ENCODE measurements at places on chromosomes 2 and 18.

- no peak for DNase-seq
These were observed at the start of gene CCDC102B for GRCh38 chr18:68797871-68798270. Gene CCDC102B (plus strand): TSS chr18:68798080. CDS start chr18:68836764, 38,684 bp downstream.

GRCh38 chr2:145723872-145724271, 1204.0 kb upstream of the ZEB2 start:
- no peak for DNase-seq

GRCh38 chr2:169507698-169508097, 1.8 kb upstream of the KLHL41 start:
- DNase-seq: no peak

- DNase-seq: no peak
These were observed 40.7 kb downstream of the SLC39A10 start for GRCh38 chr2:195697681-195698220.

DNA sequence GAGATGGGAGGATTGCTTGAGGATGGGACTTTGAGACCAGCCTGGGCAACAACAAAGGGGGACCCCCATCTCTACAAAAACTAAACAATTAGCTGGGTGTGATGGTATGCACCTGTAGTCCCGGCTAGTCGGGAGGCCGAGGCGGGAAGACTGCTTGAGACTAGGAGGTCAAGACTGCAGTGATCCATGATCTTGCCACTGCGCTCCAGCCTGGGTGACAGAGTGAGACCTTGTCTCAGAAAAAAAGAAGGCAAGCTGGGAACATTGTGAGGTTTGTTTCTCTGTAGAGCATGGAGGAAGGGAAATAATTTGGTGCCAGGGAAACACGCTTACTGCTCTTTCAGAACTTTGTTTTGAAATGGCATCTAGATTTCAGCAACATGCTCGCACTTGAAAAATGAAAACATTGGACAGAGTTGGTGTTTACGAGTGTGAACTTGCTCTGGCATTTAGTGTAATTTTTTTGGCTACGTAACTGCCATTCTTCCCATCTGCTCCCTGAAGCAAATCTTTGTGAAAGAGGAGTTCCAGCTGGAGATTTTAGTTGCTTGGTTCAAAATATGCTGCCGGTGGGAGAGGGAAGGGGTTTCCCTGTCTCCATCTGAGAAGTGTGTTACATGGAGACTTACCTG, 125.6 kb upstream of the DLX2 start:
- DNase-seq: no peak

- DNase-seq: no peak
These were observed at the start of gene ASPRV1 for GRCh38 chr2:69961496-69961895. Gene ASPRV1 (minus strand): TSS chr2:69961631. CDS start chr2:69961436, 195 bp downstream.

GRCh38 chr2:15092691-15093090, 460.2 kb downstream of the LRATD1 start:
- DNase-seq: no peak

DNA sequence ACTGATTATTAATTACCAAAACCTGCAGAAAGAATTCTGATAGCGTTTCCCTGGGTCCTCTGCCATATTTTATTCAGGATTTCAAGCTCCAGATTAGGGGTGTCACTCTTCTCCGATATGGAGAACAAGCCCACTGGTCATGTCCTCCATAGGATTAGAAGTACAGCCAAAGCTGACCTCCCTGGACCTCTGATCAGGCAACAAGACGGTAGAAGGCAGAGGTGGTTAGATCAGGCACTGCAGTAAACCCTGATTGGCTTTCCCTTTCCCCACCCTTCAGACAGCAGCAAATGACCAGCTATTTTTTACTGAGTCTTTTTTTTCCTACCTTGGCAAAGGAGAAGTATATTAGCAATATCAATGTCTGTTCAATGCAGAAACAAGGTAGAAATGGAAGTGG, 37.7 kb downstream of the SPC25 start:
- DNase-seq: no peak

GRCh38 chr2:197035002-197035401, 108.5 kb upstream of the PGAP1 start:
- DNase-seq: no peak

DNA sequence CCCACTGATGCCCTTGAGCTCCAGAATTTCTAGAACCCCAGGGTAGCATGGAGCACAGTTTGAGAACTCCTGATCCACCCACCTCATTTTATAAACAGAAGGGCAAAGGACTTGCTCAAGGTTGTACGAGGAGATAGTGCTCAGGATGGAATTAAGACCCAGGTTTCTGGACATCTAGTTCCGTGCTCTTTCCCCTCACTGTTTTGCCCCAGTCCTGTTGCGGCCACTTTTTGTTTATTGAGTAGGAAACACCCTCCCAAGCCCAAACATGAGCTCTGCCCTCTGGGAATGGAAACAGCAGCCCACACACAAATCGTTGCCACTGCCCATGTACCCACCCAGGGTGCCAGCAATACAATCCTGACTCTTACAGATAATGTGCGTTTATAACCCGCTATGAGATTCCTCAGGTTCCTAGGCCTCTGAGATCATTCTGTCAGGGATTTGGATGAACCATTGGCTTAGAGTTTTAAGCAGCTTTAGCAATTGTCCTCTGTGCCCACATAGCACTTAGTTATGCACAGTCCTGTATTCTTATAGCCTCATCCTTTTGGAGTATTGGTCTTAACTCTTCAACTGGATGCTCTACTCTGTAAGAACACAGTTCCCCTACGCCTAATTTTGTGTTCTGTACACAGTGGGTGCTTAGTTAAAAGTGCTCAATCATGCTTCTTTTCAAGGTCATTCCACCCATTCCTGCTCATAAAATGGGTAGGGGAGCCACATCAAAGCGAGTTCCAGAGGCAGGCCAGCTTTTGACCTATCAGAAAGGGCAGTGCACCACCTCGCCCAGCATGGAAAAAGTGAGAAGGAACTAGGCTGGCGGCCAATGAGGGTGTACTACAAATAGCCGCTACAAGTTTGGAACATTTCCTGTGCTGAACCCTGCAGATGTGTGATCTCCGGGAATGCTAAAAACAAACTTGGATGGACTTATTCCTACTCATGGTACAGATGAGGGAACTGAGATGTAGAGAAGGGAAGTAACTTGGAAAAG, 60.3 kb upstream of the IGFBP2 start:
- no peak for DNase-seq

- no peak for DNase-seq
These were observed at the start of gene ITGB6 for GRCh38 chr2:160199683-160200389. Gene ITGB6 (minus strand): TSS chr2:160200272. CDS start chr2:160200063, 209 bp downstream.

GRCh38 chr2:150374492-150374891, 113.0 kb downstream of the RND3 start:
- no peak for DNase-seq

DNA sequence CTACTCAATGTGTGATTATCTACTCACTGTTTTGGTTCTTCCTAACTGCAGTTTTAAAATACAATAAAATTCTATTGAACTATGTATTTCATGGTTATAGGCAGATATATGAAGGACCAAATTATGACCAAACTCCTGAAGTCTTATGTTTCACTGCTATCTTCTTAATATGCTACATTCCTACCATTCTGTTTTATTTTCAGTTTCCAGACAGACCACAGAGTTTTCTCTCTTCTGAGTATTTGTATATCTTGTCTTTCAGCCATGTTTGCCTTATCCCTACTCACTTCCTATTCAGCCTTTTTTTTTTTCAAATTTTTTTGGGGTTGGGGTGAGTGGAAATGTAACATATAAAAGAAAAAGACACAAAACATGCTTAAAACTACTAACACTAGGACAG, 6.3 kb downstream of the RFTN2 start:
- DNase-seq: no peak

- DNase-seq: no peak
These were observed 35.8 kb downstream of the SPOPL start for GRCh38 chr2:138537170-138537915.

DNA sequence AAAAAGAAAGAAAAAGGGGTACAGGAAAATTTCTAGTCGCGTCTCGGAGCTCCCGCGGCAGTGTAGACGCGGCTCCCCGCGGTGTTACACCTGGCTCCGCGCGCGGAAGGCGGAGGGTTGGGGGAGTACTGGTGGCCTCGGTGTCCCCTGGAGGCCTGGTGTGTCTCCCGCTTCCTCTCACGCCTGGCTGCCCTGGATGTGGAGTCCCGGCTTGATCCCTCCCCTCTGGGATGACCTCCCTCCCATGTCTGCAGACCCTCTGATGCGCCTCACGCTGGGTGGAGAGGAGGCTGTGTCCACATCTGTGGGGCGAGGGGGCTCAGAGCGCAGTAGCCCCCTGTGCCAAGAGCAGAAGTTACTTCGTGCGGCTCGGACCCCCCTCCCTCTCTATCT, 1.2 kb downstream of the KIF5C start:
- DNase-seq: no peak

DNA sequence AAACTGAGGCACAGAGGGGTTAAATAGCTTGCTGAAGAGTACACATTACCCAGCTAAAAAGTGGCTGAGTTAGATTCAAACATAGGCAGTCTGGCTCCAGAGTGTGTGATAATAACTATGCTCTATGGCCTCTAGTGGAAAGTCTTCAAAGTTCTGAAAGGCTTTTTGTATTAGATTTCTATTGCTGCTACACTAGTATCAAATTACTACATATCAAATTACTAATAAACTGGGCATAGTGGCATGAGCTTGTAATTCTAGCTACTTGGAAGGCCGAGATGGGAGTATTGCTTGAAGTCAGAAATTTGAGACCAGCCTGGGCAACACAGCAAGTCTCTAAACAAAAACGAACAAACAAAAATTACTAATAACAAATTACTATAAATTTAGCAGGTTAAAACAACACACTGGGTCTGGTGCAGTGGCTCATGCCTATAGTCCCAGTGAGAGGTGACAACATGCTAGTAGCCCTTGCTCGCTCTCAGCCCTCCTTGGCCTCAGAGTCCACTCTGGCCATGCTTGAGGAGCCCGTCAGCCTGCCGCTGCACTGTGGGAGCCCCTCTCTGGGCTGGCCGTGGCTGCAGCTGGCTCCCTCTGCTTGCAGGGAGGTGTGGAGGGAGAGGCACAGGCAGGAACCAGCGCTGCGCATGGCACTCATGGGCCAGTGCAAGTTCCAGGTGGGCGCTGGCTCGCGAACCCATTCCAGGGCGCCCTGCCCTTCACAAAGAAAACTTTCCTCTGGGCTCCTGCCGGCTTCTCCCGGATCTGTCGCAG, 38.2 kb upstream of the TWSG1 start:
- DNase-seq: no peak

DNA sequence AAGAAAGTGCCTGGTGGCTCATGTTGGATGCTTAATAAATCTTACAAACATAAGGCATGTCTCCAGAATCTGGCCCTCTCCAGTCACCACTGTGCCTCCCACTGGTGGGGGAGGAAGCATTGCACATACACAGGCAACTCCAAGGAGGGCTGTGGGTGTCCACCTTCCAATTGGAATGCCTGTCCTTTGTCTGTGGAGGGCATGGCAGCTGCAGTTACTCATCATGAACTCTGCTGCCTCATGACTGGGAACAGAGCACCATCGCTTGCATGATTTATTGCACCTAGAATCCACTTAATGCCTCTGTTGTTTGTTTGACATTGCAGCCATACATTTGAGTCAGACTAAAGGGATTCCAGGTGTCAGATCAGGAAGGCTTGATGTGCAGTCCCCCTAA, 278.9 kb downstream of the PRKCE start:
- no peak for DNase-seq

- no peak for DNase-seq
These were observed 1.0 kb downstream of the IRS1 start for GRCh38 chr2:226798422-226799210.

- DNase-seq: no peak
These were observed 110.7 kb downstream of the NFATC1 start for GRCh38 chr18:79506191-79507075.

GRCh38 chr2:119826370-119826961, 66.7 kb downstream of the PTPN4 start:
- no peak for DNase-seq

GRCh38 chr2:227388537-227389011, 825 bp upstream of the SCYGR1 start:
- DNase-seq: no peak

- DNase-seq: no peak
These were observed 8.0 kb upstream of the SESTD1 start for GRCh38 chr2:179272406-179273192.

GRCh38 chr2:216535454-216535995, 36.9 kb downstream of the RPL37A start:
- DNase-seq: no peak

DNA sequence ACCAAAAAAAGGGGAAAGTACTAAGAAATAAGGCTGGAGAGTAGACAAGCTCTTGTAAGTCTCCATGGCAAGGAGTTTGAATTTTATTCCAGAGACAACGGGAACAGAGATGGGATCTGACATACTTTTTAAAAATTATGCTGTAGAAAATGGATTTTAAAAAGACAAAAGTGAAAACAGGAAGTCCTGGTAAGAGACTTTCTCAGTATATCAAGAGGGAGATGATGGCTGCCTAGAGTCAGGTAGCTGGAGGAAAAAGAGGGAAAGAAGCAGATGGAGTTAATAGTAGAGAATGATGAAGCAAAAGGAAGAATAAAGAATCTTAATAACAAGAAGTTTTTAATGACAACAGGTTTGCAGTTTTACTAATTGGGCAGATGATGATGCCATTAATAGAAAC, 168.1 kb downstream of the SRBD1 start:
- no peak for DNase-seq

- DNase-seq: no peak
These were observed 283.9 kb upstream of the SIX2 start for GRCh38 chr2:45293182-45293581.

GRCh38 chr2:99841749-99842148, 300.6 kb downstream of the AFF3 start:
- no peak for DNase-seq

GRCh38 chr2:28231110-28231631, 161.5 kb upstream of the FOSL2 start:
- no peak for DNase-seq

DNA sequence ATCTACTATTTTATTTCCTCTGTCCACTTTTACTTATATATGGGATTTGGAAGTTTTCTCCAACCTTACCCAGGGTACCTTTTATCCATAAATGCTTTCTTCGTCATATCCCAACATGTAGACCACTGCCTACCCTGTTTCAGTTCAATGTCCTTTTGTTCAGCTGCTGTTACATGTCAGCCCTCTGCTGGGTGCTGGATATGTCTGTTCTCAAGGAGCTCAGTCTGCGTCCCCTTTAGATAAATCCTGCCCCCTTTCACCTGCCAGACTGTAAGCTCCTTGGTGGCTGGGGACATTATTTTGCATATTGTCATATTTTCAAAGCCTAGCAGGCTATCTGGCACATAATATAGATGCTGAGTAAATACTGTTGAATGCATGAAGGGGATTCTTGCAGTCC, 53.2 kb downstream of the NEMP2 start:
- DNase-seq: no peak

DNA sequence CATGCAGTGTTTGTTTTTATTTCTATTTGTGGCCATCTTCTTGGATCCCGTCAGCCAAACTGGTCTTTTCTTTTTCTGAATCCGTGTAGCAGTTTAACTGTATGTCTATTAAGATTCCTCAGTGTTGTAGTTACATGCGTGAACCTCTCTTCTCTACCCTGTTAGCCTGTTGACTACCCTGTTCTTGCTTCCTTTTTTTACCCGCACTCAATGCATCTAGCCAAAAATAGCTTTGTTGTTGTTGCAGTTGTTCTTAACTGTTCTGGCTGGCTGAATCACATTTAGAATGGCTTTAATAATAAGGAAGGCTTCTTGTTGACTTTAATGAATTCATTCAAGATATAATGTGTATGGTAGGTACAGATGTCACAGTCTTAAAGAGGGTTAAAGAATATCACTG, 137.1 kb downstream of the LCLAT1 start:
- no peak for DNase-seq

Measured in progenitor cell of endocrine pancreas (in vitro differentiated cells).